ENCODE measurements at places on chromosomes 3 and 15.

- ATAC-seq, result no peak
These were observed 196.4 kb downstream of the RPLP1 start for GRCh38 chr15:69648775-69649735.

DNA sequence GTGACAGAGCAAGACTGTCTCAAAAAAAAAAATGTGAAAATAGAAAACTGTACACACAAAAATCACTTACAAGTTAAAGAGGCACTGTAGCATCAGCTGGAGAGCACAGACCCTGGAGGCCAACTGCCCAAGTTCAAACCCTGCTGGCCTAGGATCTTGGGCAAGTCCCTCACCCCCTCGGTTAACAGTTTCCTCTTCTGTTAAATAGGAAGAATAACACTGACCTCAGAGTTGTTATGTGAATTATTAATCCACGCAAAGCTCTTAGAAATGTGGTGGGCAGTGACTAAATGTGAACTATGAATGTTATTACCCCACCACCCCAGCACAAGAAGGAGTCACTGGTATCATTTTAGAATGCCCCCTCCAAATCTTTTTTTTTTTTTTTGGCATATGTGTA, 11.2 kb downstream of the CIB1 start:
- no peak for ATAC-seq

DNA sequence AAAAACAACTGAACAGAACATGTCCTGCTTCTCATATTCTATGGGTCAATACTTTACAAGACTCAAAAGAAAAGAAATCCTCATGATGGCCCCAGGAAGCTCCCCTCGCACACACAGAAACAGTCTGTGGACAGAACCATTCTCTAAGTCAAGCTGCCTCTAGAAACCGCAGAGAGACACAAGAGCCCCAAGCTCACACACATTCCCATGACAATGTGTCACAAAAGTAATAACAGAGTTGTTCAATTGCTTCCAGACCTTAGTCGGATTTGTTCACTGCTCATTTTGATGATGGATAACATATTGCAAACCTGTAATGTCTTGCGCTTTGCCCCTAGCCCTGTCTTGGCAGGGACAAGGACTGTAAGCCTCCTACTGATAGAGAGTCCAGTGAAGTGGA, 60.9 kb downstream of the UMPS start:
- peak; percentile 8 for ATAC-seq

DNA sequence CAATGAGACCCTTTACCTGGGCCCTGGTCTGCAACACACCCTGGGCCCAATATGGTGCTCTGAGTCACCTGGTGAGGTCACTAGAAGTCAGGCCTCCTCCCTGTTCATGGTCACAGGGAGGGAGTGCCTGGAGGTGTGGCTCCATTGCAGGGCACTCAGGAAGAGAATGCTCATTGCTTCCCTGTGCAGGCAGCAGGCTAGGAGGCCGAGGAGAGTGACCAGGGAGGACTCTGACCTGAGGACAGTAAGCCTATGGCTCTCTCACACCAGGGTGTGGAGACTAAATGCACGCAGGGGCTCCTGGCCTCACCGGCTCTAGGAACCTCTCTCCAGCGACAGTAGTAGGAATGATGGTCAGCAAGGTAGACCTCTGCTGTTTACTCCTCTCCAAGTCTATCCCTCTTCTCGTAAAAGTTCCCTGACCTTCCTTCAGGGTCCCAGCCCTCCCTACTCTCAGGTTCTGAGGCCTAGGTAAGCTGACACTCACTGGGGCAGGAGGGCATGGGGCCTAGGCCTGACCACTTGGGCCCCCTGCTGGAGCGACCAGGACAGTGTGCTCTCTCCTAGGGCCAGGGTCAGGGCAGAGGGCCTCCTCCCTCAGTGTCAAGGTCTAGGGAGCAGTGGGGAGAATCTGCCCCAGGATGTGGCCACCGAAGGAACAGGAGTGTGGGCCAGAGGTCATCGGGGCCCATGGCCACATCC, 9.6 kb upstream of the SLCO2A1 start:
- ATAC-seq, result peak; percentile 74

DNA sequence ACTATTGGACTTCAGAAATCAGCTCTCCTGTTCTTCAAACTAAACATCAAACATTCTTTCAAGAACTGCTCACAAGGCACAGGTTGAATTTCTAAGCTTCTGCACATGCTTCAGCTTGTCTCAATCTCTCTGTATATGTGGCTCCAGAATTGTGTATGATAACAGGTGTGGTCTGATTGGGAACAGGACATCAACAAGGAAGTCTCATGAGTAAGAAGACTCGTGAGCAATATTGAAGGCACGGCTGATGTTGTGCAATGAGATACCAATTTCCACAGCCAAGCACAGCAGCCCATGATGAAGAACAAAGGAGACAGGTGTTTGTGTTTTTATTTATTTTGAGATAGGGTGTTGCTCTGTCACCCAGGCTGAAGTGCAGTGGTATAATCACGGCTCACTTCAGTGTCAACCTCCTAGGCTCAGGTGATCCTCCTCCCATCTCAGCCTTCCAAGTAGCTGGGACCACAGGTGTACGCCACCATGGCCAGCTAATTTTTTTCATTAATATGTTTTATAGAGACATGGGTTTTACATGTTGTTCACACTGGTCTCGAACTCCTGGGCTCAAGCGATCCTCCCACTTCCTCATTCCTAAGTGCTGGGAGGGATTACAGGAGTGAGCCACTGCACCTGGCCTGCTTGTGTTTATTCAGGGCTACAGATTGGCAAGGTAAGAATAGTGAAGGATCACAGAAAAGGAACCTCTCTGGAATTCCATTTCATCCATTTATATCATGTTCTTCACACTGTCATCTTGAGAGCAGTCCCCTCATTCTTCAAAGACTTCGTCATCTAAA, 32.2 kb upstream of the ABHD17C start:
- ATAC-seq, result no peak

- ATAC-seq, result peak; percentile 32
These were observed 130.9 kb downstream of the PCCB start for GRCh38 chr3:136381051-136381450.

DNA sequence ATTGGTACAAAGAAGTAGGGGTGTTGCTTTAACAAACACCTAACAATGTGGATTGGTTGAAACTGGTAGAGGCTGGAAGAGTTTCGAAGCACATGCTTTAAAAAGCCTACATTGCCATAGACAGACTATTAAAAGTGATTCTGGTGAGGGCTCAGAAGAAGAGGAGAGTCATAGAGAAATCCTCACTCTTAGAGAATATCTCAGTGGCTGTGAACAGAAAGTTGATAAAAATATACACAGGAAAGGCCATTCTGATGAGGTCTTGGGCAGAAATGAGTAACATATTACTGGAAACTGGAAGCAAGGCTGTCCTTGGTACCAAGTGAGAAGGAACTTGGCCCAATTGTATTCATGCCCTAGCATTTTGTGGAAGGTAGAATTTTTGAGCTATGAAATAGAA, 173.7 kb upstream of the CRBN start:
- no peak for ATAC-seq

- no peak for ATAC-seq
These were observed 8.3 kb upstream of the SLITRK3 start for GRCh38 chr3:165204445-165204844.
